Fibroblast of mammary gland (primary cell): ENCODE measurements at places on chromosomes 5 and 9.

- DNase-seq: no peak
These were observed 1899.5 kb downstream of the MAT2B start for GRCh38 chr5:165404917-165405316.

- no peak for DNase-seq
These were observed 943 bp downstream of the SFXN1 start for GRCh38 chr5:175479125-175479881.

GRCh38 chr5:142998316-142999020 is 228.3 kb downstream of the ARHGAP26 start:
- DNase-seq: no peak

GRCh38 chr5:132979367-132979940 is 16.0 kb upstream of the AFF4 start:
- DNase-seq: peak; percentile 80

- DNase-seq: no peak
These were observed 5.0 kb upstream of the RNF44 start for GRCh38 chr5:176542135-176542595.

GRCh38 chr5:94776167-94776566 is 157.7 kb downstream of the SLF1 start:
- DNase-seq: peak; percentile 67

- DNase-seq: peak; percentile 1
These were observed 188.3 kb upstream of the NMUR2 start for GRCh38 chr5:152593388-152593787.

- DNase-seq: no peak
These were observed 10.4 kb upstream of the CXCL14 start for GRCh38 chr5:135589152-135589551.

- no peak for DNase-seq
These were observed 37.2 kb downstream of the SAR1B start for GRCh38 chr5:134595458-134595838.

DNA sequence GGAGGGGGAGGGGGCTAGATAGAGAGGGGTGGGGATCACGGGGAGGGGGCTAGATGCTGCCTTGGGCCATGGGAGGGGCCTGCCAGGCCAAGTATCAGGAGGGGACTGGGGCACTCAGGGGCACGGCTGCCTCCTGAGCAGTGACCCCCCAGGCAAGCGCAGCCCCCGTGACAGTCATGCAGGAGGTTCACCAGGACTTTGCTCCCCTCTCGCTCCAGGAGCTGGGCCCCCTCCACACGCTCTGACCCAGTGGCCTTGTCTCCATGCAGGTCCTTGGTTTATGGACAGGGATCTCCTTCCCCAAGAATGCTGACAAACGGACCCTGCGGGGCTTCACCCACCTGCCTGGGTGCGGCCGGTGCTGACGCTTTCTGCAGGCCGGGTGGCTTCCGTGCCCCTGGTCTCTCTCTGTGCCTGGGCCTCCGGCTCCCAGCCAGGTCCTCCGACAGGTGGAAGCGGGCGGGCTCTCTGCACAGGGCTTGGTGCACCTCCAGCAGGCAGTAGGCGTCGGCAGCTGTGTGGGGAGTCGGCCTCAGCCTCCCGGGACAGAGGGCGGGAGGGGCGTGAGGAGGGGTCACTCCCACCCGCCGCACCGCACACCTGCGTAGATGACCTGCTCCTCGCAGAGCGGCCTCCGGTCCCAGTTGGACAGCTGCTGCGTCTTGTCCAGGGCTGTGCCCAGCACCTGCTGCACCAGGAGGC is 46.8 kb upstream of the NRARP start:
- DNase-seq: no peak

GRCh38 chr5:156759156-156759555 is 90.9 kb upstream of the PPP1R2B start:
- no peak for DNase-seq

GRCh38 chr5:135055396-135055795 is 21.4 kb upstream of the PITX1 start:
- DNase-seq: no peak

- DNase-seq: peak; percentile 18
These were observed 478 bp downstream of the TEX10 start for GRCh38 chr9:100352201-100352726.

DNA sequence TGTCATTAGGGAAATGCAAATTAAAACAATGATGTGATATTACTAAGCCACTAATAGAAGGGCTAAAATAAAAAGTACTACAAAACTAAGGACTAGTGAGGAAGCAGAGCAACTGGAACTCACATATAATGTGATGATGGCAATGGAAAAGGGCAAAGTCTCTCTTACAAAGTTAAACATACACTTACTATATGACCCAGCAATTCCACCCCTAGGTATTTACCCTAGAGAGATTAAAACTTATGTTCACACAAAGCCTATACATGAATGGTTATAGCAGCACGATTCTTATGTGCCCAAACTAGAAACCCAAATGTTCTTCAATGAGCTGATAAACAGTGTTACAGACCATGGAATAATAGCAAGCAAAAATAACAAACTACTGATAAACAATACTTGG is 643.7 kb downstream of the TLE1 start:
- DNase-seq: no peak

GRCh38 chr9:89000371-89000781 is 9.1 kb downstream of the S1PR3 start:
- DNase-seq: no peak

DNA sequence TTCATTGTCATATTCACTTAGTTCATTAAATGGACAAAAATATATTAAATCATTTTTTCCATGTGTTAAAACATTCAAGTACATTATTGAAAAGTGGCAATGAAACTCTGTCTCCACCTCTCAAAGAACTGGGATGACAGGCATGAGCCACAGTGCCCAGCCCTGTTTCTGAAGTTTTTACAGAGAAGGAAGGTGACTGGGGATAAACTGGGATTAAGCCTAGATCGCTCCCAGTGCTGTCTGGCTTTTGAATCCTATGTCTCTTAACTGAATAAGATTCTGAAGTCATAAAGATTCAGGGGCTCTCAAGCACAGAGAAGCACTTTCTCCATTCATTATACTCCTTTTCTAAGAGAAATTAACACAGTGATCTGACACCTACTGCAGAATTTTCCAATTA is 88.3 kb downstream of the SLC38A9 start:
- no peak for DNase-seq

DNA sequence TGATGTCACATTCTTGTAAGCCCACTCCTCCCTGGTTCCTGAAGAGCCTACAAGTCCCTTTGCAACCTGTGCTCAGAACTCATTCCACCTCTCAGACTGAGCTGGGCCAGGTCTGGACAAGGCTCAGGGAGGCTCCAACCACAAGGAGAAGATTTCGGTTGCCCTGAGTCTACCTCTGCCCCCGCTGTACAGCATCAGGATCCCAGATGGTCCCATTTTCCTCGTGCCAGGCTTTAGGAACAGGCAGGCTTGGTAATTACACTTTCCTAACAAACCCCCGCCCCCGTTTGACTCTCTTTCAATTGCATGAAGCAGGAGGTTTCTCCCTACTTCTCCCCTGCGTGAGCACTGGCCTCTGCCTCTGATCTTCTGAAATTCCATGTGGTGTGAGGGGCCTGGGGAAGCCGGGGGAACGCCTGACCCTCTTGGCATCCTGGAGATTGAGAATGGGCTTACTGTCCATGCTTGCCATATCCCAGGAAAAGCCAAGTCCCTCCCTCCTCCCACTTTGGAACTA is 86.9 kb upstream of the CTNNA1 start:
- no peak for DNase-seq
